HAP-1 (cell line): ENCODE measurements at places on chromosomes 4 and X.

- no peak for DNase-seq
These were observed 14.2 kb downstream of the VEGFC start for GRCh38 chr4:176778491-176778890.

GRCh38 chr4:36133086-36133485, 111.2 kb downstream of the ARAP2 start:
- DNase-seq, result no peak

DNA sequence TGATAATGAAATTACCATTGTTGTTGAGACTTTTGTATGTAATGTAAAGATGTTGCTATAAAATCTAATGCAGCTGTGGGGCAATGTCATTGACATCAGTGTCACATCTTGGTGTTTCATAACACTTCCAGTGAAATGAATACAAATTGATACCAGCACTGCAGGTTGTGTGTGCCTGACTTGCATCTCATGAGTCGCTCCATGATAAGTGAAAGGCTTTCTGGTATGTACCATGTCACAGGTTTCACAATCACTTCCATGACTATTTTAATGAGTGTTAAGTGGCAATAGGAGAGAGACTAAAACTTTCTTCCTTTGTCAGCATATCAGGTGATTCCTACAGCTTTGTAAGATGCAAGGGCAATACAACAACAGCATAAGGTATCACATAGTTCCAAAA, 94.4 kb downstream of the ABCB7 start:
- no peak for DNase-seq

DNA sequence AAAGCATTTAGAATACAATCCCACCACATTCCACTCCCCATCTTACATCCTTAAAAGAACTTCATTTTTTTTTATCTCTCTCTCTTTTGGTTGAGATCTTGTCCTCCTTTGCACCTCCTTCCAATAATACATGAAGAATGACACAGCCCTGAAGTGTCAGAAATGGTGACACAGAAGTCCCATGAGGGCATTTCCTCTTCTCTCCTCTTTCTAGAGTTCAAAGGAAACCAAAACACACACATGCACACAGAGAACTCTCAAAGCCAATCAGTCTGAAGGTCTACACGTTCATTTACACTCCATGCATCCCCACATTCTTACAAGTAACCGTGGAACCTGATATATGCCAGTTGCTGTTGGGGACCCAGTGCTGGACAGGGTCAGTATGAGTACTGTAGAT, 450.7 kb downstream of the HNRNPD start:
- DNase-seq, result no peak

DNA sequence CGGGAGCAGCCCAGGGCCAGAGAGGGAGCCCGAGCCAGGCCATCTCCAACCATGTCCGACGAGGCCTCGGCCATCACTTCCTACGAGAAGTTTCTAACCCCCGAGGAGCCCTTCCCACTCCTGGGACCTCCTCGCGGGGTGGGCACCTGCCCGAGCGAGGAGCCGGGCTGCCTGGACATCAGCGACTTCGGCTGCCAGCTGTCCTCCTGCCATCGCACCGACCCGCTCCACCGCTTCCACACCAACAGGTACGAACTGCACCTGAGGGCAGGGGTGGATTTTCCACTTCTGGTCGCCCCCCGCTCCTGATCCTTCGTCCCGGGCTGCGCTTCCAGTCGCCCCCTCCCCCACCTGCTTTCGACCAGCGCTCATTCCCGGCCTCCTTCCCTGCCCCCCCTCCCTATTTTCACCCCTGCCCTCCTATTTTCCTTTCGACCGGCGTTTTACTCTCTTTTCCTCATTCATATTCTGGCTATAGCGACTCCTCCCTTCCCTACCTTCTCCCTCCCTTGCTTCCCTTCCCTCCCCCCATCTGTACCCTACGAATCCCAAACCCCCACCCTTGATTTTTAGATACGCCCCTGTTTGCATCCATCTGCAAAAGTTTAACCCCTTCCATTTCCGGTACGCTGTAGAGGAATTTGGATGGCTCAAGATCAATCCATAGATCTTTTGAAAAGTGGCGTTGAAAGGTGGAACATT, 633 bp downstream of the FAM199X start:
- peak; percentile 43 for DNase-seq

GRCh38 chrX:137565921-137566745, at the start of gene ZIC3:
Gene ZIC3, plus strand, starts transcription at chrX:137566127. Its CDS starts 565 bp downstream, at chrX:137566692.
- no peak for DNase-seq

DNA sequence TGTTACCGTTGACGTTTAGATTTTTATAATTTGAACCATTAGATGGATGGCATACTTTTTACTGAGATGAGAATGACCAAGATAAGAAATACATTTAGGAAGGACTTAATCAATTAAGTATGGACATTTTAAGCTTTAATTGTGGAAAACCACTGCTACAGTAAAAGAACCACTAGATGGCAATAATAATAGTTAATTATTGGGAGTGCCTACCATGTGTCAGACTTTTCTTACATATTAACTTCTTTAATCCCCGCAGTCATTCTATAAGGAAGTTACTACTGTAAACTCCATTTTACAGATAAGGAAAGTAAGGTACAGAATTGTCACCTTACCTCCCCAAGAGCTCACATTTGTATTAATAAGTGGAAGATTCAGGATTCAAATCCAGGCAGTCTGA, 48.5 kb upstream of the MYOZ2 start:
- no peak for DNase-seq

DNA sequence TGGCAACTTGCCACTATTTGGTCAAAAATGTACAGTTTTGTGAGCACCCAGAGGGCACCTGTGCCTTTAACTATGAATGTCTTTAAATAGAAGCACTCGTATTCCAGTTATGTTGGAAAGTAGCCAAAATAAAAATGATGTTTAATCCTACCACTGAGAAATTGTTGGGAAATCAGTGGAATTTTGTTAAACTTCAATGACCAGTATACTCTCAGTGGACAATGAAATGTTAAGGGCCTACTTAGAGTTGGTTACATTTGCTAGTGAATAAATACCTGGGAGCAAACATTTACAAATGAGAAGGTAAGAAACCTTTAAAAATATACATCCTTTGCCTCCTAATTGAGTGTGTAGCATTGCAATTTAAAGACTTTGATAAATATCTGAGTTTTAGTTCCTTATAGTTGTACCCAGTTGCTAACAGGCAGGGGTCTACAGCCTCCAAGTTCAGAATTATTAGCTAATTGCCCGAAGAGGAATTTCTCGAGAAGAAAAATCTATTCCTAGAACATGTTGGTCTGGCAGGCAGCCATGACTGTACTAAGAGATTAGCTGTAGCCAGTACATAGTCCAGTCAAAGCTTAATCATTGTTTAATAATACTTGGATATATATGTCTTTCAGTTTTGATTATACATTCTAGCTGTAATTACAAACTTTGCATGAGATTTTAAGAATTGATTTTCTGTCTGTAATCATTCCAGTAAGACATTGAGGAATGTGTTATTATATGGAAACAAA, 93.2 kb downstream of the IL1RAPL2 start:
- no peak for DNase-seq

GRCh38 chrX:73877687-73878086, 314.7 kb downstream of the CHIC1 start:
- no peak for DNase-seq

- DNase-seq, result no peak
These were observed 112.1 kb upstream of the EOLA2 start for GRCh38 chrX:150050387-150050786.

- DNase-seq, result no peak
These were observed 50.2 kb downstream of the ANKRD17 start for GRCh38 chr4:73208376-73208775.

GRCh38 chr4:47736146-47736545, 101.7 kb downstream of the CORIN start:
- DNase-seq, result no peak

DNA sequence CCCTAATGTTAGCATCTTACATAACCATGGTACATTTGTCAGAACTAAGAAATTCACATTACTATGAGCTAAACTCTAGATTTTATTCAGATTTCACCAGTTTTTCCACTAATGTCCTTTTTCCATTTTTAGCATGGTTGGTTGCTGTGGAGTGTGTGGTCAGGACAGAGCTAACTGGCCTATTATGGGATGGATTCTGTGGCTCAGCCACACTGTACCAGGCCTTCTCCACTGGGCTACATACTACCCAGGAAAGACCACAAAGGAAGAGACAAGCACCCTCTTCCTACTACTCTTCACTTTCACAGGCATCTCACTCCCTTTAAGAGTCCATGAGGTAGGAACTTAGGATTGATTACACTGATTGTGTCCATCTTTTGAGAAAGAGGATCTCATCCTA, 67.4 kb downstream of the ZNF827 start:
- DNase-seq, result no peak

DNA sequence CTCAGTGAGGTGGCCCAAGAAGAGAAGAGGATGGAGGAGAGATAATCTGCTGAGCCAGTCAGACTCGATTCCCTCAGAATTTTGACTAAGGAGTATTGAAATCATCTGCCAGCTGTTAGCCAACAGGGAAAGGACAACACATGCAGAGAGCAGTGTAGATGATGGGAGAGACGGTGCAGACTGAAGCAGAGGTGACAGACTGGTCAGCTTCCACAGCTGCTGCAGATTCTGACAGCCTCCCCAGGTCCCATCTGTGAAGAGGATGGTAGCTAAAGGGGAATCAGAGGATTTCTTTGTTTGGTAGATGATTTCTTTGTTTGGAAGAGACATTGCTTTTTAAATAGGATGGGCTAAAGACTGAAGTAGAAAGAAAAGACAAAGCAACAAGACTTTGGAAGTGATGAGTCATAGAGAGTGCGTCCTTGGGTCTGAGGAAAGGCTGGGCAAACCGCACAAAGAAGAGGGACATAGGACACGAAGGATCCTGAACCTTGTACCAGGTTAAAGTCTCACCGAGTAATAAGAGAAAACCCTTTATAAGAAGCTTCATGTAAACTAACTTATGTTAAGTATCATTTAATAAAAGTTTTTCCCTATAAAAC, 27.6 kb downstream of the INTU start:
- no peak for DNase-seq

GRCh38 chrX:68827848-68828624, 785 bp upstream of the EFNB1 start:
- DNase-seq, result peak; percentile 96

DNA sequence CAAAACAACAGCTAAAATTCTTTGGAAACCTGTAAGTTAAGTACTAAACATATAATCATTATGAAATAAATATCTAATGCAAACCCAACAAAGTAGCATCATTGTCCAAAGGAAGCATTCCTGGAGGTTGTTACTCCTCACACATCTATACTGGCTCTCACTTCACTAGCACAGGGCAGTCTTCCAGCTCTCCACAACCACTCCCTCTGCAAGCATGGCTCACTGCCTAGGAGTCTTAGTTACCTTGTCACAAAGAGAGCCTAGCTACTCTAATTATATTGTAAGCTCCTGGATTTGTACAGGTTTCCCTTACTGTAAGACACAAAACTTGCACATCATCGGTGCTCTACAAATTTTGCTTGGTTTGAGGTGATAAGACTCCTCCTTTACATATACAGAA, 76.1 kb downstream of the AMMECR1 start:
- DNase-seq, result no peak

- DNase-seq, result no peak
These were observed 3.7 kb upstream of the LCORL start for GRCh38 chr4:18025288-18025687.

DNA sequence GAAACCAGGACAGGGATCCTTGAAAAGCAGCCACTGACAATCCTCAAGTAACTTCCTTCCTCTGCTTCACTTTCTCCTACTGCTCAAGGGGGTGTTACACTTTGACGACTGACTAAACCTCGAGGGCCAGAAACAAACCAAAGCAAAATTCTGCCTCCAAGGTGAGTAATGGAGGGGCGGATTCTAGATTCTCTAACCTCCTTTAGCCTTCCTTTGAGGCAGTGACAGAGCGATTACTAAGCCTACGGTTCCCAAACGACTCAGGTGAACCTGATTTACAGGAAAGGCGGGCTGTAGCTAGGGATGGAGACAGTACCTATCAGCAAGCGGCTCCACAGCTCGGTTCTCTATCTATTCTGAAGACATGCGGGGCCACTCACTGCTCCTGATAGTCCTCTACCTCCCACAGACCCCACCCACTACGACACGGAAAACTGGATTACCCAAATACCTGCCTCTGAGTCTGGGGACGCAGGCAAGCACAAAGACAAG, 487 bp downstream of the TBCK start:
- peak; percentile 41 for DNase-seq

DNA sequence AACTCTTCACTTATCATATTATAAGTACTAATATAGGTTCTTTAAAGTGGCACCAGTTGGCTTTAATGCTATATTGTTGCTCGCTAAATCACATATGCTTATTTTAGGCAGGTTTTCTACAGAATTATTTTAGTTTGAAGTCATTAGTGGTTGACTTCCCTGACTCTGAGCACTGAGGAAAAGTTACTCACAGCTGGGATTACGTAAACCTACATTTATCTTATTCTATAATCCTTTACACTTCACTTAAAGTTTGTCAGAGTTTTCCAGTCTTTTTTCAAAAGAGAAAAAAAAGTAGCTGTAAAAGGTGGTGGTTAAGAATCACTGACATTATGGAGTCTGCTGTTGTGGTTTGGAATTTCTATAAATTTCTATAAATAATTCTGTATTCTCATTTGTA, 5.8 kb downstream of the UGT2B4 start:
- no peak for DNase-seq

GRCh38 chr4:143017210-143017609, 167.5 kb upstream of the USP38 start:
- DNase-seq, result no peak

- no peak for DNase-seq
These were observed 215.2 kb downstream of the CBR4 start for GRCh38 chr4:168794881-168795280.

GRCh38 chr4:105807496-105807895, 87.8 kb upstream of the NPNT start:
- no peak for DNase-seq

GRCh38 chr4:1414831-1415680, 8.8 kb upstream of the NKX1-1 start:
- DNase-seq, result no peak

GRCh38 chr4:126708716-126709115, 924.0 kb upstream of the INTU start:
- DNase-seq, result no peak

- no peak for DNase-seq
These were observed 466 bp upstream of the SLC39A8 start for GRCh38 chr4:102345795-102346100.

DNA sequence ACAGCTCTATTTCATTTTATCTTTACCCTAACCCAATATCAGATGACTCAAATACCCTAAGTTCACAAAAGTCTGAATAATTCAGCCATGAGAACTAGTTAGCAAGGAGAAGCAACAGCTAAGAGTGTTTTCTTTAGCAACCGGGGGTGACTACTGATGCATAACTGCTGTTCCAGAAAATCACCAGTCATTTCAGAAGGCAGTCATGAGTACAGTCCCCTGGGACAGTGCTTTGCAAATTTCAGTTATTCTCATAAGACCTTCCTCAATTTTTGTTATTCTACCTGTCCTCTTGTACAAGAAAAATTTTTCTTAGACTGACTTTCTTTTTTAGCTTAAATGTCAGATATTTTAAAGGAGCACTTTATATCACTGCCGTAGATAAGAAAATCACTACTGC, 16.4 kb downstream of the BANK1 start:
- DNase-seq, result no peak

GRCh38 chrX:66042307-66043077, 2.6 kb upstream of the VSIG4 start:
- no peak for DNase-seq
